GM12865 (cell line): ENCODE measurements at places on chromosomes 11 and 22.
A peak's percentile ranks its signal among the peaks of the same experiment; 100 is the strongest.

GRCh38 chr11:114228435-114229411, 67.5 kb upstream of the NNMT start:
- no peak for DNase-seq

DNA sequence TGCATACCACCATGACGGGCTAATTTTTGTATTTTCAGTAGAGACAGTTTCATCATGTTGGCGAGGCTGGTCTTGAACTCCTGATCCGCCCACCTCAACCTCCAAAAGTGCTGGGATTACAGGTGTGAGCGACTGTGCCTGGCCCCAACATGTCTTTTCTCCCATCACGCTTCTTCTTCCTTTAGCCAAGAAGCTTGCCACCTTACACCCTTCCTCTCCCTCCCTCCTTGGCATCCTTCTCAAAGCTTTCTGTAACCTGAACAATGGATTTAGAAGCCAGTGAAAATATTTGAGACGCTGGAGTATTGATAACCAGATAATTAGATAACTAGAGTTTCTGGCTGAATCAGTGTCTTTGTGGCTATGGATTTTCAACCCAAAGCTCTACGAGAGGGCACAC, 11.3 kb upstream of the NNMT start:
- no peak for DNase-seq

- DNase-seq = no peak
Observed at GRCh38 chr11:120134106-120134930, 3.6 kb downstream of the TRIM29 start.

DNA sequence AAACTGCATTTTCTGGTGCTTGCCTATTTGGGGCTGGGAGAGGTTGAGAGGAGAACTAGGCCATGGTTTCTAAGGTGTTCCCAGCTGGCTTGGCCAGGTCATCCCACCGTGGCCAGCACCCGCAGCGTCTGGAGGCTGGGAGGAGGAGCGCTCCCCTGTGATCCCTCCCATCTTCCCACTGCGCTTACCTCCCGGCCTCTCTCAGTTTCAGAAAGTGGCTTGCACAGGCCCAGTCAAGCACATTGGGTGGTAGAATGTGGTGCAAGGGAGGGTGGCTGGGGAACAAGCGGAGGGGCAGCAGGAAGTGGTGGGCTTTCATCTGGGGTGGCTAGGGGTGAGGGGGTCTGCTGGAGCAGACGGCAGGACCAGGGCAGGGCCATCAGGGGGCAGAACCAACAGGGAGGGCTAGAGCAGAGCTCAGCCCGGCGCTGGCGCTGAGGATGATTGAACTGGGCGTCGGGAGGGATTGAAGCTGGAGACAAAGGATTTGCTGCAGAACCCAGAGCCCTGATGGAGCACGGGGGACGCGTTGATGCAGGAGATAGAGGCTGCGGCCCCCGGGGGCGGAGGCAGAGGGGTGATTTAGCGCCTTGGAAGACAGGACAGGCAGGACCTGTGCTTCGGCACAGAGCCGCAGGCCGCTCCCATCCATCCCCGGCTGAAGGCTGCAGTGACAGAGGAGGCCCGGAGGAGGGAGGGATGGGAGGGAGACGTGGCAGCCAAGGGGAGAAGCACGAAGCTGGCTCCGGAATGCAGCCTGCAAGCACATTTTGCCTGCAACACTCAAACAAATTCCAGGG, 76.0 kb downstream of the TRIM29 start:
- DNase-seq = no peak

GRCh38 chr11:116787786-116788486, at the start of gene ZPR1:
Gene ZPR1, minus strand, starts transcription at chr11:116788023. Its CDS starts 33 bp downstream, at chr11:116787990.
- DNase-seq = peak; percentile 76

DNA sequence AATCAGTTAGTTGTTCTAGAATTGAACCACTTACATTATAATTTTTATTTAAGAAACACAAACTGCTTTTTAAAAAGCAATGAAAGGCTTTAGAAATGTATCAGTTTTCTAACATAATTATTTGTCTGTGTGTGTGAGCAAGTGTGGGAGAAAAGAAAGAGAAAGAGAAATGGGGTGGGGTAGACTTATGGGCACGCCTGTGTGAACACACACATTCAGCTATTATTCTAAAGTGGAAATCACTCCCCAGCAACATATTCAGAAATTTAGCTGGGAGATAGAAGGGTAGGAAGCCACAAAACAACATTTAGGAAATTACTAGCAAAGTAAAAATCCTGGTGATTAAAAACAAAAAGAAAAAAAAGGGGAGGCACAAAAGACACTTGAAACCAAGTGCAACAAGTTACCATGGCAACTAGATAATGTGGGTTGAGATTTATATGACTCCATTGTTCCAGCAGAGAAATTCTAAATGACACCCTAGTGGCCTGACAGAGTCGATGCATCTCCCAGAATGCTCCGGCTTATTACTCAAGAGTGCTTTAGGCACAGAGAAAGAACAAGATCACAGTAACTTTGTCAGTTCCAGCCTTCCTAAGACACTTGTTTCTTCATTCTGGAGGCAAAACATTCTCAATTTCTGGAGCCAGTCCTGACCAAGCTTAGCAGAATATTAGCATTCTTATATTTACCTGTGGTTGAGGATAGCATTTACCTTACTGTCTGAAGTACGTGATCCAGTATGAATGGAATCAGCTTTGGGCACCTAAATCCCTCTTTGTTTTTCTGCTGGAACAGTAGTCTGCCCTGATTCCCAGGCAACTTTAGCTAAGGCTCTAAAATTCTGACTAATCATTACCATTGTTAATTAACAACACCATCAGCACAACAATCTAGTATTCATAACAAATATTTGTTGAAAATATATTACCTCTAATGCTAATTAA, 444.4 kb downstream of the DLG2 start:
- peak; percentile 44 for DNase-seq

- no peak for DNase-seq
Observed at GRCh38 chr11:135015966-135016365, 603.9 kb upstream of the B3GAT1 start.

- peak; percentile 38 for DNase-seq
Observed at GRCh38 chr11:36509201-36509639, 852 bp downstream of the TRAF6 start.

DNA sequence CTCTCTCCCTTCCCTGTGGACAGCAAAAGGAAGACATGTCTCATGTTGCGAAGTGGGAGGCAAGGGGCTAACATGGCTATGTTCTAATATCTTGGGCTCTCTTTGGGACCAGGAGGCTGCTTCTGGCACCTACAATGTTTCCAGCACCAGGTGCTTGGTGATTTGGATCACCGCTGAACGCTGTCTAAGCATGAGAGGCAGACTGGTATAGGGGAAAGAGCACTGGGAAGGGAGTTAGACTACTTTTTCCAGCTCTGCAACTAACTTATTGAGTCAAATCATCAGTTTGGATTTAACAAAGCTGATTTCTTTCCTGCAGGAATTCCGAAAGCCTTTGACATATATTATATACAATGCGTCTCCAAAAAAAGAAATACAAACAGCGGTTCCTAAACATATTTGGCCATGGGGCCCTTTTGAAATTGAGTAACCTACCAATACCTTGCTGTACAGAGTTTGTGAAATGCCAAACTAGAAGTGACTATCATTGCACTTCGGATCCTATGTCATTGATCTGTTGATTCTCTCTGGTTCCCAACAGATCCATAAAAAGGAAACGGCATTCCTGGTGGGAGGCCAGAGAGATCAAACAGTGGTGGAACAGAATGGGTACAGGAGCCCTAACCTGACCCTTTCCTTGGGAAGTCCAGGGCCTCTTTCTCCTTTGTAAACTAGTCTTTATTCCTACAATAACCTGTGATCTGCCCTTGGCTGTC, 37.8 kb downstream of the FBXO7 start:
- no peak for DNase-seq

DNA sequence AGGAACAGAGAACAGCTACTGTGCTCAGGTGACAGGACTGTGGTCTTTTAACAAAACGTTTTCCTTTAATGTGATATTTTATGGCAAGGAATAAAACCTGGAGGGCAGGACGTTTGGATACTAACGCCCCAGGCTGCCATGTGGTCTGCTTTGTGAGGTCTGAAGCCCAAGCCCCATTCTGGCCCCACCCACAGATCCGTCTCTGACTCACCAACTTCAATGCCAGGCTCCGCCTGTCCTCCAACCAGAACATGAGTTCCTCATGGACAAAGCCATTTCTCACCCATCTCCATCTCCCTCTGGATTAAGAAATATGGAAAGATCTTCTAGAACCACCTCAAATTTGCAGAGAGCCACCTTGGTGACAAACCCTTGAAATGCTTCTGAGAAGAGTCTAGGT, 148.8 kb downstream of the CRYBB2 start:
- DNase-seq = no peak

DNA sequence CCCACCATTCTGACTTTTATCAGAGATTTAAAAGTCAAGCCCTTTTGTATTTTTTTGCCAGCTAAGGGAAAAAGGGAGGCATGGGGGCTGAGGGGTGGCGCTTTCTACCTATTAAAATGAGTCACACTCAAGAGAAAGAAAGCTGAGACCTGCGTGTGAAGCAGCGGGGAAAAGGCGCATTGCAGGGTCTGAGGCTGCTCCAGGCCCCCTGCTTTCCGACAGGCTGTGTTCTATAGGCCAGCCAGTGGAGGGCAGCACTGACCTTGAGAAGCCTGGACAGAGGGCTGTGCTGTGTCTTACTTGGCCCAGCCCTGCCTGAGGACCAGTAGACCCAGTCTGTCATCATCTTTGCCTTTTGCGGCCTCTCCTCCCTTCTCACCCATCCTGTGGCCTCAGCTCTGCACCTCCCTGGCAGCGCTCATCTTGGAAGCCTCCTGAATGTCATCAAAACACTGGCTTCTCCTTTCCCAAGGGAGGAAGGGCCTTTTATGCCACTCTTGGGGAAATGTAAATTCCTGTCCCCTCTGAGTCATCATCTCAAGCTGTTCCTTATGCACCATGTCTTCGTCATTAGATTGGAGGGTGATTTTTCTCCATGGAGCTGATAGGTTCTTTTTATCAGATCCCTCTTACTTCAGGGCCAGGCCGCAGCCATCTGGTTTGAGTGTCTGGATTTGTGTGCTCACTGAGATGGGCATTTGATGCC, 12.6 kb upstream of the MAPK8IP1 start:
- DNase-seq = peak; percentile 47

DNA sequence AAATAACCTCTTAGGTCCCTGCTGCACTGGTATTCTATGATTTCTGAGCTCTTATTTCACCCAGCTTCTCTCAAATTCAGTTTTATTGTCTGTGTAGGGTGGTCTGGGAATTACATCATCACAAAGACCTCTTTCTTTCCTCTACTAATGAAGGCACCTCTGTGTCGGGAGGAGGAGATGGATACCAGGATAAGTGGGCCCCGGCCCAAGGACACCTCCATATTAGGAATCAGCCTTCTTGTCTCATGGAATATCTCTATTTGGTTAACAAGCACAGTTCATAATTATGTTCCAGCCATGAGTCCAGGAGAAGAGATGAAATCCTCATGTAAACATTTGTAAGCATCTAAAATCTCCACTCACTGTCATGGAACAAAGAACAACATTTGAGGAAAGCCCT, 9.4 kb downstream of the PARVA start:
- no peak for DNase-seq

DNA sequence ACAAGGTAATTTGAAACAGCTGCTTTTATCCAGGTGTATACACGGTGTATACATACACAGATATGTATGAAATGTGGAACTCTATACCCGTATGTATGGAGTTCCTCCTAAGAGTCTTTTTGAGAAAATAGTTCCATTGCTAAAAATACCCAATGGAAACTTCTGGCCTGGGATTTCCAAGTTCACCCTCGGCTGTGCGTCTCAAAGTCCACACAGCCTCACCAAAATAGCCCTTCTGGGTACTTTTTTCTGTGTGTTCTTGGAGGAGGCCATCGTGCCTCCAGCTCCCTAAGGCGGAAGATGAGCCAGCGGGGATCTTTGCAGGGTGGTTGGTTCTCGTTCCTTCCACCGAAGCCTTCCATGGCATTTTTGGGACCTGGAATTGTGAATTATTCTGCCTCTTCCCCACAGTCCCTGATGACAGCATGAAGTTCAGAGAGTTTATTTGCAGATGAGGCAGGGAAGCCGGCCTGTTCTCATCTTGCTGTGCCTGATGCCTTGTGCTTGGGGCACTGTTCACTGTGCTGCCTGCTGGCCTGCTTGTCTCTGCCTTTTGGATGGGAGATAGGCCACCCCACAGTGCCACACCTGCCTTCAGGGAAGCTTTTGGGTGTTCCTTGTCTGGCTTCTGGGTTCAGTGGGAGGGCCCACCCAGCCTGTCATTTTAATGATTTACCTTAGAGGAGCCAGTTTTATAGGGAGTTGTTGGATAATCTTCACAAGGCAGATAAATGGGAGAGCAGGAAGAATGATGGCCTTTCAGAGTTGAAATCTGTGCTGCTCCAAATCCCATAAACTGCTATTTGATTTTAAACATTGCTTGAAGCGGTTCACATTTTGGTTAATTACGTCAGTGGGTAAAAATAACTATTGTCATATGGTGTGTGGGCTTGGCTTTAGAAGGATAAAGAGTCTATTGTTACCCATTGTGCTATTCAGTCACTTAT, 112.7 kb upstream of the OR4B1 start:
- DNase-seq = no peak

DNA sequence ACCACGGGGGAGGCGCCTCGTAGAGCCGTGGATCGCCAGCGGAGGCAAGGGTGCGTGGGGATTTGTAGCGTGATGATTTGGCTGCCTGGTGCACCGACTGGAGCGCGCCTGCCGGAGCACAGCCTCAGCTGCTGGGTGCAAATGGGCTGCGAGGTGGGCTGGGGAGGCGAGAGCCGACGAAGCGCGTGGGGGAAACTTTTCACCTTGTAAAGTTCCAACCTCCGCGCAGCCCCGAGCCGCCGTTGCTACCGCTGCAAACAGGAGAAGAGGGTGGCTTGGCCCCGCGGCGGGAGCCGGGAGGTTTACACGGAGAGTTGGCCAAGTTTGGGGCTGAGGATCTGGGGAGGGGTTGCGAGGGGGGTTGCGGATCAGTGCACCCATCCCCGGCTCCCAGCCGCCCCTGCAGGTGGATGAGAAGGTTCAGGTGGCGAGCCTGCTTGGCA, 528 bp downstream of the FAT3 start:
- DNase-seq = no peak

DNA sequence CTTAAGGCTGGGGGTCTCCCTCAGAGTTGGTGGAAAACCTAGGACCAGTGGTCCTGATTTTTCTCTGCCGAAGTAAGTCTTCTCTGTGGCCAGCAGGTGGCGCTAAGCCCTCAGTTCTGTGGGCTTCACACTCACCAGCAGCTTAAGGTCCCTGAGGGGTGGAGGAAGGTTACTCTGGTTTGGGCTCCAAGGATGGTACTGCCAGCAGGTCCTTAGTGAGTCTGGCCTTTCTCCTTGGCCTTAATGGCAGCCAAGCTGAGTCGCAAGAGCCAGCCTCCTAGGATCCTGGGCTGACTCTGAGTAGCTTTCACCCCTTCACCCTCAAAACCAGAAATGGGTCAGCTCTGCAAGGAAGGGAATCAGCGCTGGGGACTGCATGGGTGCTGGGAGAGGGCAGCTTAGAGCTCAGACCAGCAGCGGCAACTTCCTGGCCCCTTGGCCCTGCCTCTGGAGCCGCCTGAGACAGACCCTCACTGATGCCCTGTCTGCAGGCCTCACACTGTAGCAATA, 4.4 kb downstream of the KCNJ11 start:
- peak; percentile 89 for DNase-seq

DNA sequence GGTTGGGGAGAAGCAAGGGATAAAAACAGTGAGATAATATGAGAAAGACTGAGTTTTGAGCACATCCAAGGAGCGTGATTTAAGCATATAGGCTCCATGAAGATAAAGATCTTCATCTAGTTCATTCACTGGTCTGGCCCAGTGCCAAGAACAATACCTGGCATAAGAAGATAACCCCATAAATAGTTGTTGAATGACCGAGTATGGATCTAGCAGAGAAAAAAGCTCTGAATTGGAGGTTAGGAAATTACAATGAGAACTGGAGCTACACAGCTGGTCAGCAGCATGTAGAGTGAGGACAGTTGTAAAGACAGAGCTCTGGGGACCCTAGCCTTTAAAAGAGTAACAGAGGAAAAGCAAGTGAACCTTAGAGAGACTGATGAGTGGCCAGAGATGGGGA, 33.0 kb upstream of the PAK1 start:
- no peak for DNase-seq
